ENCODE measurements at places on chromosomes 11 and 22.

DNA sequence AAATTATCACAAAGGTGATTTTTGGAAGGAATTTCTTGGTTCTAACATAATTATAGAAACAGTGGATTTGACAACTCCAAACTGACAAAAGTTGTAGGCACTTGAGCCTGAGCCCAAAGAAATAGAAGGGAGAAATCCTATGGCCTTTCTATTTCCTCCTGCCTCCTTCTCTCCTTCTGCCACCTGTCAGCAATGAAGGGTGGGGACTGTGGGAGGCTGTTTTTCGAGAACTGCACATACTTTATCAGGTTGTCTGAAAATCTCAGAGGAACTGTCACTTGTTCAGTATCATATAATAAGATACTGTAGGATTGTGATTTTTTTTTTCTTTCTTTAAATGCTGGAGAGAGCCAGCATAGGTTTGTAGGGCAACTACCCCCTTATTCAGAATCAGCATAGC is 187.9 kb upstream of the SESN3 start:
- DNase-seq, result no peak

DNA sequence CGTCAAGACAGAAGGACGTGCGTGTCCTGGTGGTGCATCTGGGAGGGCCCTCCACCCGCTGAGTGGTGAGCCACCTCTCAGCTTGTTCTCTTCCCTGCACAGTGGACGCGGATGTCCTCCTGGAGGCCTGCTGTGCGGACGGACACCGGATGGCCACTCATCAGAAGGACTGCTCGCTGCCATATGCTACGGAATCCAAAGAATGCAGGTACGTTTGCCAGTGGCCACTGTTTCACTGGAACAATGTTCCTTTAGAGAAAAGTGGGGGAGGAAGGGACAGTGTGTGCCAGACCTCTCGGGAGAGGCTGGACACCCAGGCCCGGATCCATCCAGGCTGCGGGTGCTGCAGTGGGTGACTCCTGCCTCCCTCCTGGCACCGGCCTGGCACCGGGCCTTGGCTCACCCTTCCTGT is 15.9 kb downstream of the FBLN1 start:
- DNase-seq, result peak; percentile 55

DNA sequence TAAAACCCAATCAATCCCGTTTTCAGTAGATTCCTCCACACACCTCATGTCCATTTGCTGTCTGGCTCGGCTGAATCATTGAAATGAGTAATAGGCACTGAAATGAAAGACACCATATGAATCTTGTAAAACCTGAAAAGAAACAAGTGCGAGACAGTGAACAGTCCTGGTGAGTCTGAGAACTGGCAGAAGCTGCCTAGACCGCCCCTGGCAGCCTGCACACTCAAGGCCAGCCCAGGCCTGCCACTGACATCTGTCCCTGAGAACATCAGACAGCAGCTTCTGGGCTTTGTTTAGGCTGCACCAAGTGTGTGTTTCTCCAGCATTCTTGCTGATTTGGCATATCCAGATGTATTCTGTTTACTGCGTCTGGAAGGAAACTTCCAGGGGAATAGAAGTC is 44.8 kb downstream of the ENDOD1 start:
- DNase-seq, result peak; percentile 71

DNA sequence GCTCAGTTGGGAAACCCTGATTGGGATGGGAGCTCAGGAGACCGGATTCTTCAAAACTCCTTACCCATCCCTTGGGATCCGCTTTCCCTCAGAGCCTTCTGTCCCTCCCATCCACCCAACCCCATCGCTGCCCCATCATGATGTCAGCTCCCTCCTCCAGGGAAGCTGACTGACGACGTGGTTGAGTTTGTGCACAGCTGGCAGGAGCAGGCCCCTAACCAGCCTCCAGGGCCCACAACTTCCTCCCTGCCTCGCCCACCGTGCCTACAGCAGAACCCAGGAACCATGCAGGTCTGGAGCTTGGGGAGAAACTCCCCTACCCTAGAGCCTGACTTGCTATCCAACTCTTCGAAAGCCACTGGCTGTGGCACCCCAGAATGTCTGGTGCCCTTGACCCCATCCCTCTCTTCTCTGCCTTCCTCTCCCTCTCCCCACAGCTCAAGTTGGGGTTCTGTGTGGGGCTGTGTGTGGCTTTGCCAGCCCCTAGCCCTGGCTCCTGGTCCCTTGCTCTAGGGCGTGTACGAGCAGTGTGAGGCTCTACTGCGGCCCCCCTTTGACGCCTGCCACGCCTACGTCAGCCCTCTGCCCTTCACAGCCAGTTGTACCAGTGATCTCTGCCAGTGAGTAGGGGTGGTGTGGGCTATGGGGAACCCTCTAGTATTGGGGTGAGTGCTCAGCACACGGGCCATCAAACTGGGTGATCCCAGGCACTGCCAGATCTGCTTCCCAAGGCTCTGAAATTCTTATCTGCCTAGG is 11.1 kb downstream of the OTOG start:
- DNase-seq, result no peak

GRCh38 chr11:76598426-76598839 is 72.1 kb downstream of the LRRC32 start:
- no peak for DNase-seq

DNA sequence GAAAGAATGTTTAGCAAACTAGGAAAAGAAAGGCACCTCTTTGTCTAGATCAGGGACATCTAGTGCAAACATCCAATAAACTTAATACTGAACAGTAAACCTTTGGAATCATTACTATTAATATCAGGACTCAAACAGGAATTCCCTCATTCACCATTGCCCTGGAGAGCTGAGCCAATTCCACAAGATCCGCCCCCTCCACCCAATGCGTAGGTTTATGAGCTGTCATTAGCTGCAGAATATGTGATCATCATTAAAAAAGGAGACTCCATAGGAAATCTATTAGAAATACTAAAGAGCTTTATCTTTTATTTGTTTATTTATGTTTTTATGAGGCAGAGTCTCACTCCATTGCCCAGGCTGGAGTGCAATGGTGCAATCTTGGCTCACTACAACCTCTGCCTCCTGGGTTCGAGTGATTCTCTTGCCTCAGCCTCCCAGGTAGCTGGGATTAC is 5.5 kb downstream of the IL17REL start:
- no peak for DNase-seq

DNA sequence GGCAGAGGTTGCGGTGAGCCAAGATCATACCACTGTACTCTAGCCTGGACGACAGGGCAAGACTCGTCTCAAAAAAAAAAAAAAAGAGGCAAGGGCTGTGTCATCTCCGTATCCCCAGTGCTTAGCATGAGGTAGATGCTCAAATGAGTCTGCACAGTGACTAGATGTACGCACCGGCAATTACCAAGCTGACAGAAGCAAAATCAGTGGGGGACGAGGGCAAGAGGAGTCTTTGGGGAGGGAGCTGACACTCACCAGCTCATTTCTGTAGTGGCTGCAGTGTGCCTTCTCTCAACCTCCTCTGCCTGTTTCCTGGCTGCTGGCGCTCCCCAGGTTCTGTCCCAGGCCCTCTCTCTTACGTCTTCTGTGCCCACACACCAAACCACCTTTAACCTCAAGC is 69.9 kb downstream of the PACSIN2 start:
- no peak for DNase-seq

- DNase-seq, result peak; percentile 11
Observed at GRCh38 chr11:41461057-41461681, 1.7 kb upstream of the LRRC4C start.

- DNase-seq, result no peak
Observed at GRCh38 chr11:115207166-115207591, 297.0 kb downstream of the CADM1 start.

DNA sequence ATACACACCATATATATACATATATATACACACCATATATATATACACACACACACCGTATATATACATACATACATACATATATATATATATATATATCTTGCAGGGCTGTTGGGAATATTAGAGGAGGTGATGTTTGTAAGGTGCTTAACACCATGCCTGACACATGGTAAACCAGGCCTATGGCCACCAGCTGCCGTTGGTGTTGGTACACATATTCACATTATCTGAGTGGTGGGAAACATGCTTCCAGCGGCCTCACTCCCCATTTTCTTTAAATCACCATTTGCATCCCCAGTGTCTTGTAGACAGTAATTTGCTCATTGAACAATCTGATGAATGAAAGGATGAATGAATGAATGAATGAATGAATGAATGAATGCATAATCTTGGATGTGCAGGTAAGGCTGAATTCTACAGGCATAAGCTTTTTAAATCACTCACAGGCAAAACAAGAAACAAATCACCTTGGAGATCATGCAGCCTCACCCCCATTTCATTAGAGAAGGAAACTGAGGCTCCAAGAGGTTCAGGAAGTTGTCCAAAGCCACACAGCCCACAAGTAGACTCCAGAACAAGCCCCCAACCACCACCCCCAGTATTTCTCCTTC is 527.8 kb downstream of the MIAT start:
- DNase-seq, result no peak

DNA sequence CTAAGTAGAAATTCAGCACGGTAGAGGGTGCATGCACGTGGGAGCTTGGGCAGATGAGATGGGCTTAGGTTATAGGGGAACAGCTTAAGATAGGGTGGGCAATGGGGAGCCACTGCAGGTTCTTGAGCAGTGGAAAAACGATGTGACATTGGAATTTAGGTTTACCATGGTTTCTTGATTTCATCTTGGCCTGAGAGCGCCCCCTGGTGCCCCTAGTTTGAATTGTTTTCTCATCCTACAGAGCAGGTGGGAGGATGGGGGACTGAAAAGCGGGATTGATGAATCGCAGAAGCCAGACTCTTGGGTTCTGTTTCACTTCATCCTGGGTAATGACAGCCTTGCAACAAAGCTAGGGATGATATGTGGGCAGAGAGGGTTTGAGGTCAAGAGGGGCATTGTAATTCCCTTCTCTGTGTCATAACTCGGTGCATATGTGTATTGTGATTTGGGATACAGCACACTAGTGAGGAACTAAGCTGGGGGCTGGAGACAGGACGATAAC is 6.7 kb upstream of the MCAM start:
- peak; percentile 78 for DNase-seq

- no peak for DNase-seq
Observed at GRCh38 chr11:109606256-109606655, 184.3 kb downstream of the C11orf87 start.

- DNase-seq, result no peak
Observed at GRCh38 chr11:93984196-93984567, 37.0 kb upstream of the HEPHL1 start.

DNA sequence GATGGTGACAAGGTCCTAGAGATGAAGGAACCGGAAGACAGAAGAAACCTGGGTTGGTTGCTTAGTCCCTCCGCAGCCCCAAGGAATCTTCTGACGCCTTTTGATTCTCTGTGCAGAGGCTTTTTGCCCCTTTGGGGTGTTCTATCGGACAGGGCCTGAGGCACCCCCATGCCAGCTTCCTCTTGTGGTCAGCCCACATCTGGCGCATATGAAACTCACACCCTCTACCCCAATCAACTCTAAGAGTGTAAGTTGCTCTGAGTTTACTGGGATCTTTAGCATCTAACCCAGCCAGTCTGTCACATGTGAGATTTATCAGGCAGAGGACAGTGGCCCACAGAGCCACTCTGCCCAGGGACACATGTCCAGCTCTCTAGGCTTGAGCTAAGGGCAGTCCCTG is 17.4 kb downstream of the RASD2 start:
- DNase-seq, result no peak

GRCh38 chr11:81744336-81745116 is 989.1 kb downstream of the FAM181B start:
- no peak for DNase-seq

DNA sequence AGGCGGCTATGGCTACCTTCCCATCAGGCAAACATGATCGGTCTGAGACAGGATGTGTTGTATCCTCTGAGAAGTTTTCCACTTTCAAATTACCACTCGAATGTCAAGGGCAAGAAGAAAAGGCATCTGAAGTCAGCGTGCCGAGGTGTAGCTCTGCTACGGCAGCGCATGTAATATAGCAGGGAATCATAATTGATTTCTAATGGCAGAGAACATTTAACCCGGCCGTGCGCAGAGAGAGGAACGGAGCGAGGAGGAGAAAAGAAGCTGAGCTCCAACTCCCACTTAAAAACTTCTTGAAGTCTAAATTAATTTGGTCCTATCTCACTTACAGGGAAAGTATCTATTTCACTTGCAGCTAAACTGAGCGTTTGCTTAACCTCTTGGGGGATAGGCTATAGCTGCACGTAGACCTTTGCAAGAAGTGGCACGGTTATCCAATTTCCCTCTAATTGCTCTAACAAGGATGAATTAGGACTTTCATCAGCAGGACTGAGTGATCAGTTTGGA is 137.3 kb upstream of the KIRREL3 start:
- no peak for DNase-seq

DNA sequence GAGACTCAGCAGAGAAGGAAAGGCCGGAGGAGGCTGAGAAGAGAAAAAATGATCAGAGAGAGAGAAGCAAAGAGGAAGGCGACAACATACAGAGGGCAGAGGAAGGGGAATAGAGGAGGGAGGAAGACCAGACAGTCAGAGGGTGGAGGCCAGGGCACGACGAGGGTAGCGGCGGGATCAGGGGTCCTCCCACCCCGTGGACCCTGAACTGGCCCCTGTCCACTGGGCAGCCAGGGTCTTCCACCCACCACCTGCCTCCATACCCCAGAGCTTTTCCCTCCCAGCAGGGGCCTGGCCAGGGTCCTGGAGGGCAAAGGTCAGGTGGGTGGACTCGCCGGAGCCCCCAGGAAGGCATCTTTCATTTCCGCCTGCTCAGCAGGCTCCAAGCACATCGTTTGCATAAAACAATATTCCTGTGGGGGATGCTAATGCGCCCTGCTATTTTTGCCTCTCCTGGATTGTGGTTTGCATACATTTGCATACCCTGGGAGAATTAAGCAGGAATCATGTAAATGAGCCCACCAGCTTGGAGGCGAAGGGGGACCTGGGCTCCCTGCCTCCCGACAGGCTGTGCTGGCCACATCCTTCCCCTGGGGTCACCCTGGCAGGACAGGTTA is 394.1 kb downstream of the MN1 start:
- DNase-seq, result no peak

DNA sequence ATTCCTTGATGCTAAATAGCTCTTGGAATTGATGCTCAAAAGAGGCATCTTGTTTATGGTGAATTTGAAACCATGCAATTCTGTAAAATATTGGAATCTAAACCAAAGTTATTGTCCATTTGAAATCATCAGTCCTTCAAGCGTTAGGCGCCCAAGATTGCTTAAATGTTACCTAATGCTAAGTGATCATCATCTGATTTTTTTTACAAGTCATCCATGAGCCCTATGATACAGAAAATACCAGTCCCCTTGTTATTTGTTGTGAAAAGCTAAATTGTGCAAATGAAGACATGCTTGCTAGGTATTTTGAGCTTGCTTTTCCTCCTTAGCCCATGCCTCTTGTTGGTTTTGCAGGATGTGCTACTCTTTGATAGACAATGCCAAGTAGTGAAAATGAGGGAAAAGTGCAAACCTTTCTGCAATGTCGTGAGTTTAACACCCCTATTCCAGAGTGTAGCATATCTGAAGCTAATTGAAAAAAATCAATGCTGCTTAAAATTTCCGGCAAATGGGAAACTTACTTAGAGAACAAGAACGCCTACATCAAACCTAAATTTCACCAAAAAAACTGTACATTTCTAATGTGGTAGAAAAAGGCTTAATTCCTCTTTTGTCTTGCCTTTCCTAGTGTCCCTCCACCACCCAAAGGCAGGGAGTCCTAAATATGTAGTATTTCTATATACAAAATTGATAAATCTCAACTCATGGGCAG is 1.9 kb downstream of the GRK3 start:
- no peak for DNase-seq

- no peak for DNase-seq
Observed at GRCh38 chr22:23801238-23801821, 14.6 kb downstream of the SMARCB1 start.

- DNase-seq, result no peak
Observed at GRCh38 chr11:61800331-61801281, 7.9 kb downstream of the FEN1 start.

GRCh38 chr22:20441631-20442484 is 4.2 kb upstream of the SCARF2 start:
- DNase-seq, result no peak

Measured in GM03348 (cell line).